SHP77 (cell line): ENCODE measurements at places on chromosomes 5 and 9.

GRCh38 chr5:79357398-79357797 is 121.5 kb downstream of the JMY start:
- DNase-seq: no peak

DNA sequence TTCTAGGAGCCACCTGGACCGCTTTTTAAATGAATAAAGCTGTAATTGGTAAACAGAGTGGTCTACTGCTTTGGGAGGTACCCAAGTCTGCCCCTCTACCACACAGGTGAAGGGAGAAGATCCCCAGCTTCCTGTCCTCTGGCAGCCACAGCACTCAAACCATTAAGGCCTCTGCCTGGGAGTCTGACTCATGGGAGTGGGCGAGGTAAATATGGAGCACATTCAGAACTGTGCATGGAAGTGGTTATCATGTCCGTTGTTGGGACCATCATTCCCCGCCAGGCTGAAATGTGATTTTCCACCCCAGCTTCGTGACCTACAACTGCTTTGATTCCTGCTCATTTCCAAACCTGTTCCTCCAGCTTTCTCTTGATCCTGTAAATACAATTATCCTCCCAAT is 59.5 kb upstream of the ALDH1B1 start:
- no peak for DNase-seq

GRCh38 chr5:93208141-93208751 is 372.8 kb downstream of the NR2F1-AS1 start:
- DNase-seq: no peak

- DNase-seq: no peak
These were observed 579 bp downstream of the SLC12A7 start for GRCh38 chr5:1111241-1111726.

DNA sequence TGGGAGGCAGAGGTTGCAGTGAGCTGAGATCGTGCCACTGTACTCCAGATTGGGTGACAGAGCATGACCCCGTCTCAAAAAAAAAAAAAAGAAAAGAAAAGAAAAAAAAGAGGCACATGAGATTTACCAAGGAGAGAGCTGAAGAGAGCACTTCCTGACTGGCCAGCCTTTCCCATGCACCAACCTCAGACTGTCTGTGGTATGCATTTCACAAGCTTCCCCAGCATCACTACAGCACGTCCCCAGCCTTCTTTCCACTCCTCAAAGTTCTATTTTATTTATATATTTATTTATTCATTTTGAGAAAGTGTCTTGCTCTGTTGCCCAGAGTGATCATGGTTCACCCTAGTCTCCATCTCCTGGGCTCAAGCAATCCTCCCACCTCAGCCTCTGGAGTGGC is 13.6 kb upstream of the FUBP3 start:
- no peak for DNase-seq

- DNase-seq: peak; percentile 15
These were observed 22.7 kb downstream of the CFAP90 start for GRCh38 chr5:7828269-7828668.

DNA sequence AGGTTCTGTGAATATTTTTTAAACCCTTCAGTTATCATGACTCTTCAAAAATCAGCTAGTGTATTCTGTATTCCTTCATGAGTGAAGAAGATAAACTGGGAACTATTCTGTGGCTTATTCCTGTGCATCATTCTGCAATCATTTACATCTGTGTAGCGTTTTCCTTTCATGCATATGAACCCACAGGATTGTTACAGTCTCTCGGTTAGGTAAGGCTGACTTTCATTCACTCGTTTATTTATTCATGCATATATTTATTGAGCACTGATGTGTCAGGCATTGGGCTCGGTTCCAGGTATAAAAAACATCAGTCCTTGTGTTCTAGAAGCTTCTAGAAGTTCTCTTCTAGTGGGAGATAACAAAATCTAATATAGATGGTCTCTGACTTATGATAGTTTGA is 318.4 kb downstream of the MAN2A1 start:
- no peak for DNase-seq

GRCh38 chr9:35609001-35609819 is 4.1 kb downstream of the TESK1 start:
- DNase-seq: no peak

DNA sequence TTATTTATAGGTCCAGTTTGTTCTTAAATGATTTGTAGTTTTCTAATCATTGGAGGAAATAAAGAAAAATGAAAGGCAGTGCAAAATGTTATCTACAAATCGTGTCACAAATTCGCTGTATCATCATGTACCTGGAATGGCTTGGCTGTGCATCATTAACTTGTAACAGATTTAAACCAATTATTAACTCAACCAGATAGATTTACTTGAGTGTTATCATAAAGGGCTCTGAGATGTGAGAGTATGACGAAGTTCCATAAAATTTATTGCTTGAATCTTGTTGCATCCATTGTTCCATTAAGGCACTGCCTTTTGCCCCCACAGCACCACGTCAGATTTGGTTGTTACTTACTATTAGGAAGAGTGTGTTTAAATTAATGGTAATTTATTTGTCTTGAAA is 23.5 kb downstream of the PCSK5 start:
- no peak for DNase-seq

- peak; percentile 39 for DNase-seq
These were observed 13.8 kb downstream of the EXOSC2 start for GRCh38 chr9:130707225-130707976.

DNA sequence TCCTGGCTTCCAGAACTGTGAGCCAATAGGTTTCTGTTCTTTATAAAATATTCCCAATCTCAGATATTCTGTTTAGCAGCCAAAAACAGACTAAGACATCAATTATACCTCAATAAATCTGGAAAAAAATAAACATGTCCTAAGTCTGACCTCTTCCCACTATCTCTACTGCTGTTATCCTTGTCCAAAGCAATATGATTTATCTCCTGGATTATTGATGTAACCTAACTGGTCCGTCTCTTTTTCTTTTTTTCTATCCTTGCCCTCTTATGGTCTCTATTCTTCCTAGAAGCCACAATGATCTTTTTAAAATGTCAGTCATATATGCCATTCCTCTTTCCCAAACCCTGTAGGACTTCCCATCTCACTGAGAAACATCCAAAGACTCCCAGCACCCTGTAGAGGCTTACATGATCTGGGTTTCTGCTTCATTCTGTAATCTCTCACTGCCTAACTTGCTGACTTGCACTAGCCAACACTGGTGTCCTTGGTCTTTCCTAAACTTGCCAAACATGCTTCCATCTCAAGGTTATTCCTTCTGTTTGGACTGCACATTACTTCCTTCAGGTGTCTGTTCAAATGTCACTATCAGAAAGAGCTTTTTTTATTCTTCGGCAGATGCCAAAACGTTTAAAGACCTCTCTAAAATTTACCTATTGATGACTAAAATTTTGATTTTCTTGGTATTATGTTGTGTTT is 13.1 kb downstream of the FOCAD start:
- DNase-seq: no peak

- DNase-seq: no peak
These were observed 4.7 kb downstream of the GADD45G start for GRCh38 chr9:89609426-89610006.

DNA sequence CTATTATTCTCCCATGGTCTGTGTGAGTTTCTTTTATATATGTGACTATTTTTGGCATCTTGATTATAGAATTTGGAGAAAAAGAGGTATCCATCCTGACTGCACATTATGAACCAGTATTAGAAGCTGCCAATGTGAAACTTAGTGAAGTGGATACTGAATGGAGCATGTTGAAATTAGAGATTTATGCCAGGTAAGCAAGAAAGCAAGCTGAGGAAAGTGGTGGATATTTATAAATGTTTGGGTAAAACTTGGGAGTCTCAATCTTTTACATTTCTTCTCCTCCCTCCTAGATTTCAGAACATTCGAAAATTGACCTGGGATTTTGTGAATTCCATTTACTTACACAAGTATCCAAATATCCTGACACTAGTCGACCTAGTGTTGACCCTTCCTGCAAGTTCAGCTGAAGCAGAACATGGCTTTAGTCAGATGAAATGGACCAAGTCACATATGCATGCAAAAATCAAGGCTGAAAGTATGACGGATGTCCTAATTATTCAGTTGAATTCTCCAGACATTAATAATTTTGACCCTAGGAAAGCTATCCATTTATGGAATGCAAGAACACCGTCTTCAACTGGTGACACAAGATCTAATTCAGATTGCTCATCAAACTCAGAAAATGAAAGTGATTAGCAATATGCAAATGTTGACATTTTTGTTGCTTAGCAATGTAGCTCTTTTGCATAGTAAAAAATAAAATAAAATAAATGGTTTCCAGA is 66.8 kb upstream of the IL7R start:
- DNase-seq: no peak

GRCh38 chr9:122127396-122127798 is 32.2 kb downstream of the NDUFA8 start:
- no peak for DNase-seq

GRCh38 chr9:14072850-14073249 is 241.1 kb downstream of the NFIB start:
- DNase-seq: no peak

GRCh38 chr5:171428168-171428696 is 8.8 kb downstream of the FGF18 start:
- DNase-seq: no peak

GRCh38 chr5:171736976-171737891 is 48.4 kb upstream of the SMIM23 start:
- DNase-seq: no peak

- no peak for DNase-seq
These were observed 144.2 kb upstream of the SMARCA2 start for GRCh38 chr9:1870915-1871314.

- DNase-seq: no peak
These were observed 118.6 kb upstream of the CXCL14 start for GRCh38 chr5:135697251-135697958.

DNA sequence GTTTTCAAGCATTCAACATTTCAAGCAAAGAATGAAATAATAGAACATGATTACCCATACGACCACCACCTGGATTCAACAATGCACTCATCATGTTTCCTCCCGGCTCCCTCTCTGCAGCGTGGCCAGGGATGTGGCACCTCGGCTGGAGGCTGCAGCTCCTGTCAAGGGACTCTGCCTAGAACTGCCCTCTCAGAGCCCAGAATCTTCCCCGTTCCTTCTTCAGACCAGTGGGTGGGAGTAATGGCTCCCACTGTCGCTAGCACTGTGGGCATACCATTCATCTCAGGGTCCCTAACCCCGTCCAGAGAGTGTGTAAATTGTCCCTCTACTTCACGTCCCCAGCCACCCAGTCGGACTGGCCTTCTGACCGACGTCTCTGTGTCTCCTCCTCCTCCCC is 118.6 kb upstream of the COL5A1 start:
- no peak for DNase-seq

GRCh38 chr9:237858-238345 is 23.2 kb downstream of the DOCK8 start:
- DNase-seq: no peak

DNA sequence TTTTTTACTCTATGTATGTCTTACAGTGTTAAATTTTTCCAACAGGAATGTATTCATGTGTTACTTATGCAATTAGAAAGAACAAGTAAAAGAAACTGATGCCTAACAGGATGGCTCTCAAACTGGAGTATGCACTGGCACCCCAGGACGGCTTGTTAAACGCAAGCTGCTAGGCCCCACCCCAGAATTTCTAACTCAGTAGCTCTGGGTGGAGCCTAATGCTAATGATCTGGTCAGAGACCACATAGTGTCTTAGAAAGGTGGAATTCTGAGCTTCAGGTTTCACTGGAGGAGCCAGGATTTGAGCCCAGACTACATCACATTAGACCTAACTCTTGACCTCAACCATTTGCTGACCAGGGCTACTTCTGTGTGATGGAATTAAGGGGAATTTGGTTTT is 34.4 kb downstream of the SHC3 start:
- no peak for DNase-seq

GRCh38 chr5:50580506-50580905 is 85.9 kb upstream of the PARP8 start:
- no peak for DNase-seq

- no peak for DNase-seq
These were observed 137.6 kb downstream of the TRPM3 start for GRCh38 chr9:70983723-70984295.

- no peak for DNase-seq
These were observed 147.4 kb upstream of the KLF9 start for GRCh38 chr9:70561786-70562395.

DNA sequence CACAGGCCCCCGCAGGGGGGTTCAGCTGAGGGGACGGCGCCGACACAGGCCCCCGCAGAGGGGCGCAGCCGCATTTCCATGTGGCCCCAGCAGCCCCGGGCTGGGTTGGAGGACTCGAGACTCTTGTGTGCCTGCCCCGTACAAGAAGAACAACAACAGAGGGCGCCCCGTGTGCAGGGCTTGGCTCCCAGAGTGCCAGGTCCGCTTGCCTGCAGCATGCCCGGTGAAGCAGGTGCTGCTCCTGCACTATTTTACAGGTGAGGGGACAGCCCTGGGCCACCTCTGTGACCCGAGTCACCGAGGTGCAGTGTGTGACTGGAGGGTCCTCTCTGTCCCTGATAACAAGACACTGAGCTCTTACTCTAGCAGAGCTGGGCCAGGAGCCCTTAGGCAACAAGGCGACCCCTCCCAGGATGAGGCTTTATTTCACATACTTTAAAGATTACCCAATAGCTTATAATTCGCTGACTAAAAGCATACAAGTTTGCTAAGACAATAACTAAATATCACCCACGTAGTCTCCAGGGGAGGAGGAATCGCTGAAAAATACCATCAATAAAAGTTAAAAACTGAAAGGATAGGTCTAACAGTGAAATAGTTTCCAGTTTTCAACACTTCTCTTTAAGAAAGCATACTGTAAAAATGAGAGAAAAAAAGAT is 41.7 kb upstream of the SLC9A3 start:
- no peak for DNase-seq

DNA sequence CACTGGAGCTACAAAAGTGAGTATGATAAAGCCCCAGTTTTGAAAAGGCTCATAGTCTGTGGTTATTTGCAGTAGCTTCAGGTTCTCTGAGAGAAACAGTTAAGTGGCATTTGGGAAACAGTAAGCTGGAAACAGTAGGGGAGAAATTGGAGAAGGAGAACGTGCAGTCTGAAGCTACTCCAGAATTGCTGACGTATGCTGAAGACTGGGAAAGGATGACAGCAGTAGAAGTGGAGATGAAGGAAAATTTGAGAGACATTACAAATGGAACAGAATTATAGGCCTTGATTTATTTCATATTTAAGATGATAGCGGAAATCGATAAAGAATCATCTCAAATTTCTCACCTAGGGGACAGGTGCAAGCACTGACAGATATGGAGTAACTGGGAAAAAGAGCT is 248.8 kb downstream of the CAAP1 start:
- DNase-seq: no peak

DNA sequence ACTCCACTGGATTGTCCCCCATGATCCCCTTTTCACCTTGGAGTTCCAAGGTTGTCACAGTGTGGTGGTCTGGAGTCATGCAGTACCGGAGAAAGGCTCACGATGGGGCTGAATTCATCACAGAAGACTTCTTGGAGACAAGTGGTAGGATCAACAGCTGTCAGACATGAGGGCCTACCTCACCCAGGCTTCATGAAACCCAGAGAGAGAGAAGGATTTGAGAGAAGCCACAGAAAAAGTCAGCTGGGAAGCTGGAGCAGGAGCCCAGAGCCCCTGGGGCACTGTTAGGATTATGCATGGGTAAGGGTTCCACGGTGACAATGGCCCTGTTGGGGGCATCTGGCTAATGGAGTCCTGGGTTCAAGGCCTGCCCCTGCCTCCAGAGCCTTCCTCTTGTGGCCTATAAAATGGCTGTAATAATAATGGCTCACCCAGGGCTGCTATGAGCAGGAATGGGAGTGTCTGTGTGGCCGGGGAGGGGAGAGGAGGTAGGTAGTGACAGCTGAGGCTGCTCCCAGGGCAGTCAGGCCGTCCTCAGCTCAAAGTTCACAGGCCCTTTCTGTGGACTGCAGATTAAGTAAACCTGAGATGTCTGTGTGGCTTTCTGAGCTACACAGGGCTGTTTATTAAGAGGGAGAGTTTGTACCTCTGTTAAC is 910 bp downstream of the TRIM14 start:
- peak; percentile 26 for DNase-seq
